Hematopoietic multipotent progenitor cell treated with erythropoietin and hydrocortisone succinate and interleukin-3 and kit ligand, for 6 days (in vitro differentiated cells): ENCODE measurements at places on chromosomes 1 and 21.

GRCh38 chr1:23044035-23044434, 24.8 kb downstream of the KDM1A start:
- no peak for DNase-seq

DNA sequence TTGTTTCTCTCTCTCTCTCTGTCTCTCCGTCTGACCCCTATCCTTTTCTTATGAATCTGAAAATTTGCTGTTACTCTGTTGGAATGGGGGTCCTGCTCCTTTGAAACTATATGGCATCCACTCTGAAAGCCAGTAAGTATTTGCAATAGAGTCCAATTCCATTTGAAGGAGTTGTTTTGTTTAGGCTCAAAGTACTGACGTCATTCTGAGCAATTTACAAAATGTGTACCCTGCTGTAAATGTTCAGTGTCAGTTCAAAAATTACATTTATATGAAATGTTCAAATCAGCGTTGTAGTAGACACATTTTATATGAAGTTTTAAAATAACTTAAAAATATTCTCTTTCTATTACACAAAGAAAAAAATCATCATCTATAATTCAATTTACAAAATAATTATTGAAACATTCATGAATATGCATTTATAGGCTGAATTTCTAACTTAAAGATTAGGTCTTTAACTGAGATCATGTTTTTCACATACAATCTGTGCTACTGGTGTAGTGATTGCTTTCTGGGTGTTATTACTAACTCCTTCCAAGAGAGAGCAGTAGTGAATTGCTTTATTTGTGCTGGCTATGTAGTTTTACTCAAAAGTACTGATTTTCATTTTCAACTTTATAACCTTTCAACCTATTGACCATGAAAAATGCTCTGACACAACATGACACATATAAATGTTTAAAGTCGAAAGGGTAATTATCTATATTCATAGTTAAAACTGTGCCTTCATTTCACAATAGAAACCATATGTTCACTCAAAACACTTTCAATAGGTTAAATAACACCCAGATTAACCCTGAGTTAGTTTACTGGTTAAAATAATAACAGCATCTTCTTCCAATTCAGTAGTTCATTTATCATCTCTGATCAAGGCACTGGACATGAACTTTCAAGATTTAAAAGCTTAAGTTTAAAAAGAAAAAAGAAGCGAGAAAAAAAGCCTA, 253.1 kb upstream of the ADGRL4 start:
- peak; percentile 10 for DNase-seq

- DNase-seq, result no peak
Measured at GRCh38 chr21:29436143-29436542, 137.4 kb downstream of the BACH1 start.

GRCh38 chr1:244863491-244864252, 671 bp downstream of the HNRNPU start:
- DNase-seq, result no peak

DNA sequence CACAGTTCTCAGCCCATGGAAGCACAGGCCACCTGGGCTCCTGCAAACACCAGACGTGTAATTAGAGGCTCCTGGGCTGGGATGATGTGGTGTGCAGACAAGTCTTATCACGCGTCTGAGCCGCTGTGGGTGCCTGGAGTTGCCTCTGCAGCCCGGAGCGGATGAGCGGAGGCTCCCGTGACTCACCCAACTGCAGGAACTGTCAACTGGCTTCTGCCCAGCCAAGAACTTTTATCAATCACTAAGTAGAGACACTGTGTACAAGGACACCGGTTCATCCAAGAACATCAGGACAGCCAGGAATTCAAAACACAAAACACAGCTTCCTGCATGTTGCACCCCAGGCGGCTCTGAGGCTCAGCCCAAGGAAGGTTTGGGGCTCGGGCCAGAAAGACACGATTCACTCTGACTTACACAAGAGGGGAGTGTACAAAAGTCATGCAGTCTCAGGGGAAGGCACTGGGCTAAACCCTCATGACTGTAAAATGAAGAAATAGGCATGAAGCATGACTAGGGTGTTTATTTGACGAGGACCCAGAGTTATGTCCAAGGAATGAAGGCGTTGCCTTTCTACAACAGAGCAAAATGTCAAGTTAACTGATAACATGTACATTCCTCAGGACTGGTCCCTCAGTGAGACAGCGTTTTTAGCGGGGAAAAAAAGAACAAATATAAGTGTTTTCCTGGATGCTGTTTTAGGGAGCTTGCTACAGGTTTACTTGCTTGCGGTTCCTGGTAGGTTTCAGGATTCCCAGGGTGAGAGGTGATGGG, 21.1 kb downstream of the ERRFI1 start:
- peak; percentile 90 for DNase-seq

DNA sequence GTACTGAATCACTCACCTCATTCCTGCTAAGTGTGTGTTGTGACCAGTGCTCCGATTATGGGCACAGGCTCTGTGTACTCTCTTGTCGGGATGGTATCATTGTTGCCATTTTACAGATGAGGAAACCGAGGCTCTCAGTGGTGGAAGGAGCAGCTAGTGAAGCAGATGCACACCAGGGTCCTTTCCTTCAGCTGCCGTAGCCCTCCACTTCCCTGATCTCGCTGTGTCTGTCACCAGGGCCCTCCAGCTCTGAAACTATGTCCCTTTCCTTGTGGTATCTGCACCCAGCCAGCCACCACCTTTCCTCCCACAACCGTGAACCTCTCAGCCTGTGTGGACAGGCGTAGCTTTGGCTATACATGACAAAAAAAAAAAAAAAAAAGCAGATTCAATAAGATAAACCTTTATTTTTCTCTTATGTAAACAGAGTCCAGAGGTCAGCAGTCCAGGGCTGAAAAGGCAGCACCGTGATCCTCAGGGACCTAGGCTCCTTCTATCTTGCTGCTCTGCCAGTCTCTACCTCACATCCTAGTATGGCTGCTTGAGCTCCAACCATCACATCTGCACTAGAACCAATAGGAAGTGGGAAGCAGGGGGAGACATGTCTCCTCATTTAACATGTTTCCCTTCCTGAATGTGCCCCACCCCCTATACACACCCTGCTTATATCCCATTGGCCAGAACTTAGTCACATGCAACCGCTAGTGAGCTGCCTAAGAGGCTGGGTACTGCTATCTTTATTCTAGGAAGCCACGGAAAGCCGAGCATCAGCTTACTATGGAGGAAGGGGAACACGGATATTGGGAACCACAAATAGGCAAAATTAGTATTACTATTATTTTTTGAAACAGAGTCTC, 44.3 kb downstream of the TMEM51 start:
- DNase-seq, result no peak

DNA sequence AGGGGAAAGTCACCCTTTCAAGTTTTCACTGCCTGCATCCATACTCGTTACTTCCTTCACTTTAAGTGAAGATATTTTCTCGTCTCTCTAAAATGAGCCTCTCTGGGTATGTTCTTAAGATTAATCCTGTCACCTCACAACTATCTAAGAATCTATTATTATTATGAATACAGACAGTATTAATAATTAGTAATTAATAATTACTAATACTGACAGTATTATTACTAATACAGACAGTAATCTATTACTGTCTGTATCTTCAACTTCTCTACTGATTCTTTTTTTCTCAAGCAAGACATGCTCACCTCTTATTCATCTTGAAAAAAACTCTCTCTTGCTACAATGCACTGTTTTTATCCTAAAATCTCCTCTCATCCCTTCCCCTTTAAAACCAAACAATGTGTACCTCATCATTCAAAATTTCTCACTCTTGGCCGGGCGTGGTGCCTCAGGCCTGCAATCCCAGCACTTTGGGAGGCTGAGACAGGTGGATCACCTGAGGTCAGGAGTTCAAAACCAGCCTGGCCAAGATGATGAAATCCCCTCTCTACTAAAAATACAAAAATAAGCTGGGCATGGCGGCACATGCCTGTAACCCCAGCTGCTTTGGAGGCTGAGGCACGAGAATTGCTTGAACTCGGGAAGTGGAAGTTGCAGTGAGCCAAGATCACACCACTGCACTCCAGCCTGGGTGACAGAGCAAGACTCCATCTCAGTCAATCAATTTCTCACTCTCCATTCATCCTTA, 7.8 kb downstream of the NRDC start:
- no peak for DNase-seq

GRCh38 chr1:51734896-51735745, 118.2 kb downstream of the OSBPL9 start:
- peak; percentile 45 for DNase-seq

- DNase-seq, result no peak
Measured at GRCh38 chr1:206867239-206867638, 1.8 kb downstream of the IL20 start.

DNA sequence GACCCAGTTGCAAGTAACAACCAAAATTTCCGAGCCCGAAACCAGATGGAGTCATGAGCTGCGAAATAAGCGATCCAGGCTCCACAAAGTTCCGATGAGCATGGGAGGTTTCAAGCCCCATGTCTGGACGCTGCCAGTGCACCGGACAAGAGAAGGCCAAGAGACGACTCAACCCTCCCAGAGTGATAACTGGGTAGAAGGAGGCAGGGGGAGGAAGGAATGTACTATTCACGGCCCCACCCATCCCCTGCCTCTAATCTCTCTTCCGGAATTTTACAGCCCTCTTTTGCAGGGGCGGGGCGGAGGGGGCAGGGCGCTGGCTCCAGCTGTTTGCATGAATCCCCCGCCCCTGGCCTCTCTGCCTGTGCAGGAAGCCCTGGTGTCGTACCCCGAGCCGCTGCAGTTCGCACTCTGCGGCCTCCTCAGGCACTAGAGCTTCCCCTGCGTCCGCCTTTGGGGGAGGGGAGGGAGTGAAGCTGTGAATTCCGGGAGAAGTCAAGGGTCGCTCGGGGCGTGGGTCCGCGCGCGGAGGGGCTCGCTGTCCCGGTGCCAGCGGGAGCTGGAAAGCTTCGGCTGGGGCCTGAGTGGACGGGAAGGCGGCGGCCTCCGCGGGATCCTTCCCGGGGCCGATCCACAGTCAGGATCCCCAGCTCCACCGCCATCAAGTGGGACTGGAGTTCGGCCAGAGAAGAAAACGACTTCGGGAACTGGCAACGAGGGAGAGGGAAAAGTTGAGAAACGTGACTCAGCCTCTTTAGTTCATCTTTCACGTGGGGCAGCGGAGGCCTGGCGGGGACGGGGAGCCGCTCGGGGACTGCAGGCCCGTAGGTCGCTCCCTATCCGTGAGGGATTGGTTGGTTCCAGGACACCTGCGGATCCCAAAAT, 6.3 kb upstream of the PTP4A2 start:
- peak; percentile 99 for DNase-seq

DNA sequence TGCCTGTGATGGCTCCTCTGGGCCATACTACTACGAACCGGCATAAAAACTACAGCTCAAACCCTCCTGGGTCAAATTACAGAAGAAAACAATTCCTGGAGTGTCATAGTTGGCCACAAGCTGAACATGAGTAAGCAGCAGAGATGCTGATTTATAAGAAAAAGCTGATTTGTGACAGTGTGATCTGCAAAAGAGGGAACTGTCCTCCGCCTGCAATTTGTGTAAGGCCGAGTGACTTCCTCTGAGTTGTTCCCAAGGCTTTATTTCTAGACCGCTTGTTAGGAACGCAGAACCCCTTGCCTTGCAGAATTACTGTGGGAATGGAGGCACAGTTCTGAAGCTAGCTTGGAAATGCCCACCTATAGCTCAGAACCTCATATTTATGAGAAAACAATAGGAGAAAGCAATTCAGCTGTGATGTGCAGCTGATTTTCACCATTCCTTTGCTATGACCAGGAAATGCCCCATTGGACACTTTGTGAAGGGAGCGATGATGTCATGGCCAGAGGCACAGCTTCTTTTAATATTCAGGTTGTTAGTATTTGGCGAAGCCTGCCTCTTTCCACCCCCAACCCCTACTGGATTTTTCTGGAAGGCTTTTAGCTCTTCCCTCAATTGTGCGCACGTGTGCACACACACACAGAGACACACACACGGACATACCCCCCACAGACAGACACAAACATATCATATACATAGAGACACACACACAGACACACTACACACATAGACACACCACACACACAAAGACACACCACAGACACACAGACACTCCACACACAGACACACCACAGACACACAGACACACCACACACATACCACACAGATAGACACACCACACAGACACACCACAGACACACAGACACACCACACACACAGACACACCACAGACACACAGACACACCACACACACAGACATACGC, 47.6 kb downstream of the IER5 start:
- DNase-seq, result peak; percentile 63

GRCh38 chr21:34924771-34925419, 124.2 kb downstream of the RUNX1 start:
- DNase-seq, result no peak

DNA sequence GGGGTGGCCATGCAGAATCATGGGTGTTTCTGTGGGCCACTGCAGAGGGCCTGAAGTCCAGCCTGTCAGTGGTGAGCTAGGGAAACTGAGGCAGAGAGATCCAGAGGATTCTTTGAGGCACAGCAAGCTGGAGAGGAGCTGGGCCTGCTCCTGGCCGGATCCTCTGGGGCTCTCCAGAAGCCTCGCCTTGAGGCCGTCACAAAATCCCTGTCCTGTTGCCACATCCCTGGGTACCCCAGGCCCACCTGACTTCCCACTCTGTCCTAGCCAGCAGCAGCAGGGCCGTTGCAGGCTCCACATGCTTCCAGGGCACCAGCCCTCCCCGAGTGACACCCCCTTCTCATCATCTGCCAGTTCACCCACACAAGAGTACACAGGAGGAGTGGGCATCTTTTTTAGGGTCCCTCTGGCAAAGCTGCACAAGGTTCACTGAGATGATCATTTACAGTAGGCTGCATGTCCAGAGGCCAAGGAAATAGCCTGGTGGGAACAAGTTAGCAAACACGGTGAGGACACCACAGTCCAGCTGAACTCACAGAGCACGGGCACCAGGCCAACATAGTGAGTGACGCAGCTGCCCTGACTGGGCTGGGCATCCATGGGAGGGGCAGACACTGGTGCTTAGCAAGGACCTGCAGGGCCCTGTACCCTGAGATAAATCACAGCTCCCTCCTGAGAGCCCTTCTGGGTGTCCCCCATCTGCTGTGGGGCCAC, 25.1 kb upstream of the TSPEAR start:
- no peak for DNase-seq

- DNase-seq, result no peak
Measured at GRCh38 chr1:151128800-151129199, 17.6 kb downstream of the SEMA6C start.

DNA sequence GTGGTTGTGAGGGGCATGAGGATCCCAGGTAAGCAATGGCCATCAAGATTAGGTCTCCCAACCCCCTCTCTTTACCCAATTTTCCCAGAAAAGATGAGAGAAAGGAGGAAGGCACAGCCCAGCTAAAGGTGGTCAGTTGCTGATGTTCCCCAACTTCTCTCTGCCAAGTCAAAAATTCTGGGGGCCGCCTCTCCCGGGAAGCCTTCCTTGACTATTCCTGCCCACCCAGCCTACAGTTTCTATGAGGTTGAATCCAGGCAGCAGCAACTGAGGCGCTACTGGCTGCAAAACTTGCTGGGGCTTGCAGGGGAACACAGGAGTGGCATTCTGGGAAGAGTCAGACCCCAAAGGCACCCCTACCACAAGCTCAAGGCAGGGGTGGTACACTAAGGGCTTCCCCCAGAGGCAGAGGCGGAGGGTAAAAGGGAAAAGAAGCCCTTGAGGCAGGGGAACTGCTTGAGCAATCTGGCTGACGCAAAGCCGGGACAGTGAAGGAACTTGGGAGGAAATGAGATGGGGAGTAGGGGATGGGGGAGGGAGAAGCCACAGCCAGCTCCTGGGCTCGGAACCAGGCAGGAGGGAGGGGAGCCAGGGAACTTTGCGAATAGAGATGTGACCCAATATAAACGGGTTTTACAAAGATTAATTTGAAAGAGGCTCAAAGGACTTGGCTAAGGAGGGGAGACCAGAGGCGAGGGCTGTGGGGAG, 31.2 kb downstream of the SDC3 start:
- no peak for DNase-seq
